GM12892 (cell line): ENCODE measurements at places on chromosomes 11 and 22.

- DNase-seq = no peak
Measured at GRCh38 chr22:41870786-41871185, 37.9 kb downstream of the SREBF2 start.

DNA sequence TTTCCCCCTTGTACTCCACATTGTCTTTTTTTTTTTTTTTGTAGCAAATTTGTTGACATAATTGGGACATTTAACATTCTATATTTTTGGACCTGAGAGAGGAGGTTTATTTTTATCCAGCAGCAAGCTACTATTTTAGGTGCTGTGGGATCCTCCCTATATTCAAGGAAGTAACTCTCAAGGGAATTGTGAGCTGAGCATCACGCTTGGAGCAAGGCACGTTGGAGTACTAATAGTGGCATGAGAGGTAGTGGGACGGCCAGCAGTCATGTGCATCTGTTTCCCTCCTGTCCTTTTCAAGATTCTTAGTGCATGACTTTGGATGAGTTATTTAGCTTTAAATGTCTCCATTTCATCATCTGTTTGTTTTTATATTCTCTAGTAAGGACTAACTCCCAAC lies 52.3 kb downstream of the EXT2 start:
- DNase-seq = no peak

DNA sequence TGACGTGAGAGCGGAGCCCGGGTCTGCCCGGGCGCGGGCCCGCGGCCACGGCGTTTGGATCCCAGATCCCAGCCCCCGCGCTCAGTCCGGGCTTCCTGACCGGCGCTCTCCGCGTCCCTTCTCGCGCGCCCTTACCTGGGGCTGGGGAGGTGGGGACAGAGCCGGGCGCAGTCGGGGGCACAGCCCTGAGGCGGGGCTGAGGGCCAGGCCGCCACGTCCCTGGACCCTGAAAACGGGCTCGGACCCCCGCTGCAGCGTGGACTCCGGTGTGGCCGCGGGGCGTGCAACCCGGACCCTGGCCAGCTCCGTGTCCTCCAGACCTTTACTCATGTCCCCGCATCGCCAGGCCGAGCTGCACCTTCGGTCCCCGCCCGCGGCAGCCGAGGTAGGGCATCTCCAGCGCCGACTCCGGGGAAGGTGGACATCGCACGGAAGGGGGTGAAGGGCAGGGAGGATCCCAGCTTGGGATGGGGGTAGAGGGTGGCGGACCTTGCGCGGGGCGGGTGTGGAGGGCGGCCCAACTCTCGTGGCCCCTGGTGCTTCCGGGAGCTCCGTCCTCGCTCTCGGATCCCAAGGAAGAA lies 9.9 kb upstream of the AIFM3 start:
- DNase-seq = no peak

DNA sequence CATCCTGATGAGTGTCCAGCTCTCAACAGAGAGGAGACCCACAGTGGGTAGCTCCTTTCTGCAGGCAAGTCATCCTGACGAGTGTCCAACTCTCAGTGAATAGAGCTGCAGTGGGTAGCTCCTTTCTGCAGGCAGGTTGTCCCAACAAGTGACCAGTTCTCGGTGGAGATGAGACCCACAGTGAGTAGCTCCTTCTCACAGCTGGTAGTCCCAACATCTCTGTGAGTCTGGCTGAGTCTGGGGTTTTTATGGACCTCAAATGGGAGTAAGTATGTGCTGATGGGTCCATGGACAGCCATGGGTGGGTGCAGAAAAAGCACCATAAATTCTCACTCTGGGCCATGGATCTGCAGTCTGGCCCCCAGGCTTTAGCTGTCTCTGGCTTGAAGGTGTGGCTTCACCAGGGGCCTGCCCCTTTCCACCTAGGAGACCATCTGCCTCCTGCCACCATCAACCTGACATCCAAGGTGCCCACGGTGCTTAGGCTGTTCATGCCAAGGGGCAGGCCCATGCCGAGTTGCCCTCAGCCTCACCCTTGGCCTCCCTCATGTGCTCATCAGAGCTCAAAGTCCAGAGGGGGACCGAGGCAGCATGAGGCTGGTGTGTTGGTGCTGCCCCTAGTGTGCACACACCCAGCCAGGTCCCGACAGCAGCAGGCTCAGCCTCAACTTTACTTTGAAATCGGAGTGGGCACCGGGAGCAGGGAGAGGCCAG lies 15.3 kb downstream of the NPAT start:
- no peak for DNase-seq

- no peak for DNase-seq
Measured at GRCh38 chr11:8357505-8357888, 93.8 kb upstream of the LMO1 start.

GRCh38 chr11:11411401-11411985 lies 58.4 kb upstream of the CSNK2A3 start:
- no peak for DNase-seq

DNA sequence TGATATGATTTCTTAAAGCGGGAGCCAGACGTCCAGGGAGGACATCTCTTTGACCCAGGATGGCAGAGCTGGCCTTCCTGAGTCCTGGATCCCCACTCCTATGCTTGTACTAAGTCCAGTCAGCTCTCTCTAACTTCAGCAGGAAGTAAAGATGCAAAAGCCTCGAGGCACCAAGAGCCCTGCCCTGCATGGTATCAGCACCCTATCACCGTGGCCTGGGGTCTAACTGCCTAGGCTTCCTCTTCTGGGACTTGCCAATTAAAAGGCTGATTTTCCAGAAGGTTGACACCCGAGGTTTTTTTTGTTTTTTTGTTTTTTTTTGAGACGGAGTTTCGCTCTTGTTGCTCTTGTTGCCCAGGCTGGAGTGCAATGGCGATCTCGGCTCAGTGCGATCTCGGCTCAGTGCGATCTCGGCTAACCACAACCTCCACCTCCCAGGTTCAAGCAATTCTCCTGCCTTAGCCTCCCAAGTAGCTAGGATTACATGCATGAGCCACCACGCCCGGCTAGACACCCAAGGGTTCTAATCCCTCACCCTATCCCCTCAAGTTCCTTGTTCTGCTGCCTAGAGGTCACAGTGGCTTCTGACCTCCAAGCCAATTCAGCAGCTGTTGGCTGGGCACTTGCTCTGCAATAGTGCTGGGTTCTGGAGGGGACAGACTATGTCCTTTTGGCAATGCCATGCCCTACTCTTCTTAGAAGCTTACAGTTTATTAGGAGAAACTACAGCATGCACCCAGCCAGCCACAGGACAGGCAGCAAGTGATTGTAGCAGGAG lies 50.6 kb upstream of the FTH1 start:
- no peak for DNase-seq

DNA sequence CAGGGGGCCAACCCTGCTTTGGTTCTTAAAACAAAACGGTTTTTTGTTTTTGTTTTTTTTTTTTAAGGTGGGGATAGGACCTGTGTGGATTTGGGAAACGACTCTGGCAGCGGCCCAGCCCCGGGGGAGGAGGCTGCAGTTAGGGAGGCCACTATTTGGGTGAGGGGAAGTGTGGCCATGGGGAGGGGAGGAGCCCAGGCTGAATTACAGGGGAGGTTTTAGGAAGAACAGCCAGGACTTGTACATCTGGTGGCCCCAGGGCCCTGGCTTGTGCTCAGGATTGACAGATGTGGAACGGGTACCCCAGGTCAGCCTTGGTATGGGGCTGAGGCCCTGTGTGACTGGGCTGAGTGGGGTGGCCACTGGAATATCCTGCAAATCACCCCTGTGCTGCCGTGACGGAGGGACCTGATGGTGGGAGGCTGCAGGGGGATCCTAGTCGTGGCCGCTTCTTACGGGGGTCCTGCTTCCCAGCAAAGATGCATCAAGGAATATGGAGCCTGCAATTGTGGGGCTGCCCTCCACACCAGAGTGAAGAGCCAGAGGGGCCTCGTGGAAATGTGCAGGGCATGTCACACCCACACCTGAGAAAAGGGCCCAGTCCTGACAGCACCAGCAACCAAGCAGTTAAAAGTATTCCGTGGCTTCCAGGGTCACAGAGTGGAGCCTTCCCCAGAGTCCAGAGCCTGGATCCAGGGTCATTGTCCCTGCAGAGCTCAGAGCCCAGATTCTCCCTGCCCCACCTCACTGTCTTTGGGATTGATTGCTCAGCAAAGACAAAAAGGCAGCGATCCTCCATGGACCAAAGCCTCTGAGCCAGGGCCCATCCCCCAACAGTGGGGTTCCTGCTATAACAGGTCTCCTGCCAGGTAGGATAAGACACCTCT lies 55.2 kb upstream of the WNT7B start:
- DNase-seq = no peak

- peak; percentile 73 for DNase-seq
Measured at GRCh38 chr11:64146036-64146955, 19.6 kb downstream of the MACROD1 start.

DNA sequence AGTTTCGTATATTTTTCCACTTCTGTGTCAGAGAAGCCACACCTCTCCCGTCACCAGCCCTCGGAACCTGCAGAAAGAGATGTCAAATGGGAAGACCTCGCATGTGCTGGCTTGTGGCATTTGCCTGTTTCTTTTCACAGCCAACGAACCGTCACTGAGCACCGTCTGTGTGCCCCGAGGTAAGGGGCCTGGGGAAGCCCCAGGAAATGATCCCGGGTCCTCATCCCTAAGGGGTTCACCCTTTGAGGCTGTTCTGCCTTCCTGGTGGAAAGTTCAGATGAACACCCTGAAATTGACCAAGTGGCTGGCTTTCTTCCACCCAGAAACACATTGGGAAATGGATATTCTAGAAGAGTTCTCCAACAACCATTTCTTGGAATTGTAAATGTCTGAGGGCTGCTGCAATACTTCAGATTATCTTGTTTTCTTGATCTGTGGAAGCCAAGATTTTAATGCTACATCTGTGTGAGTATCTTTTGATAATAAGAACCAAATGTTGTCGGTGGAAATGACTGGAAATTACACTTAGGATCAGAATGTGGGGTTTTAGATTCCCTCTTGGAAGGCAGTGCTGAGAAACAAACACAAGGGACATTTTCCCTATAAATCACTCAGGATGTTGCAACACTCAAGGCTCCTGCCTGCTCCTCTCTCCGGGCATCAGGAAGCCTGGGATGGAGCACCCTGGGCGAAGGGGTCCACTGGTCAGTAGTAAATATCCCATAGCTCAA lies 37.6 kb downstream of the RIBC2 start:
- DNase-seq = no peak

DNA sequence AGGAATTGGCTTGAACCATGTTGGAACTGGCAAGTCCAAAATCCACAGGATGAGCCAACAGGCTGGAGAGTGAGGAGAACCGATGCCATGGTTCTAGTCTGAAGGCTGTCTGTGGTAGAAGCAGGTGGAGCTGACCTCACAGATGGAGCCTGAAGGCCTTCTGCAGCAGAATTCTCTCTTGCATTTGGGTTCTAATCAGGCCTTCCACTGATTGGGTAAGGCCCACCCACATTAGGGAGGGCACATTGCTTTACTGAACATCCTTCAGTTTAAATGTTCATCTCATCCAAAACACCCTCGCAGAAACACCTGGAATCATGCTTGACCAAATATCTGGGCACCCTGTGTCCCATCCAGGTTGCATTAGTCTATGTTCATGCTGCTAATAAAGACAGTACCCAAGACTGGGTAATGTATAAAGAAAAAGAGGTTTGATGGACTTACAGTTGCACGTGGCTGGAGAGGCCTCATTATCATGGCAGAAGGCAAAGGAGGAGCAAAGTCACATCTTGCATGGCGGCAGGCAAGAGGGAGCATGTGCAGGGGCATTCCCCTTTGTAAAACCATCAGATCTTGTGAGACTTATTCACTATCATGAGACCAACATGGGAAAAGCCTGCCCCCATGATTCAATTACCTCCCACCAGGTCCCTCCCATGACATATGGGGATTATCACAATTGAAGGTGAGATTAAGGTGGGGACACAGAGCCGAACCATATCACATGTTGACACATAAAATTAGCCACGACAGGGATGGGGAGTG lies 15.9 kb downstream of the SMIM38 start:
- DNase-seq = no peak

- no peak for DNase-seq
Measured at GRCh38 chr11:57001674-57002401, 13.1 kb downstream of the OR5AK2 start.

- DNase-seq = no peak
Measured at GRCh38 chr11:111297696-111298095, 650 bp upstream of the POU2AF3 start.

DNA sequence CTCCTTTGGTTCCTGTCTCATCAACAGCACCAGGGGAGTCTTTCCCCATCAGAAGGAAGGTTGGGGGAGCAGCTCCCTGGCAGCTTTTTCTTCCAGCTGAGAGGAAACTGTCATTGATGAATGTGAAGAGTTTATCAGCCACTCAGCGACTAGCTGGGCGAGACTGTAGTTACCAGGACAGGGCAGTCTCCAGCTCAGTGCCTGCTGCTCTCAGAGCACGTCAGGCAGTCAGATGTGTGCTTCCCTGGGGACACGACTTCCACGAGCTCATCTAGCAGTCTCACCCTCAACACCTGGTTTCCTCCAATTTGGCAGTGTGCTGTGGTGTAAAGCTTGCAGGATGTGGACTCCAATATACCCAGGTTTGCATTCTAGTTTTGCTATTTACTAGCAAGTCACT lies 12.5 kb upstream of the C1QTNF4 start:
- DNase-seq = no peak

DNA sequence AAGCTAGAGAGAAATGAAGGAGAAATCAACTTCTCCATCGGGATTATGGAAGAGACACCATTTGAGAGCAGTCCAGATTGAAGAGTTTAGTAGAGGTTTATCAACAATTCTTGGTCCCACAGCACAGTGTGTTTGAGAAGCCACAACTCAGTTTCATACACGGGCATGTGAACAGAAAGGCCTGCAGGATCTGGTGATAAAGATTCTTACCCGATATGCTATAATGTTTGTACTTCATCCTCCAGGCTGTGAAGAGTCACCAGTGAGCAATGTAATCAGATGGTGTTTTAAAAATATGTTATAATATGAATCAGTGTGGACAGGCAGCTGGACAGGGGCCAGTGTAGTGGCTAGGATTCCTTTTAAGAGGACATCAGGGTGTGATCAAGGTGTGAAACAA lies 29.7 kb upstream of the VWA5A start:
- DNase-seq = no peak

- no peak for DNase-seq
Measured at GRCh38 chr11:70064008-70064725, 13.9 kb upstream of the ANO1 start.

DNA sequence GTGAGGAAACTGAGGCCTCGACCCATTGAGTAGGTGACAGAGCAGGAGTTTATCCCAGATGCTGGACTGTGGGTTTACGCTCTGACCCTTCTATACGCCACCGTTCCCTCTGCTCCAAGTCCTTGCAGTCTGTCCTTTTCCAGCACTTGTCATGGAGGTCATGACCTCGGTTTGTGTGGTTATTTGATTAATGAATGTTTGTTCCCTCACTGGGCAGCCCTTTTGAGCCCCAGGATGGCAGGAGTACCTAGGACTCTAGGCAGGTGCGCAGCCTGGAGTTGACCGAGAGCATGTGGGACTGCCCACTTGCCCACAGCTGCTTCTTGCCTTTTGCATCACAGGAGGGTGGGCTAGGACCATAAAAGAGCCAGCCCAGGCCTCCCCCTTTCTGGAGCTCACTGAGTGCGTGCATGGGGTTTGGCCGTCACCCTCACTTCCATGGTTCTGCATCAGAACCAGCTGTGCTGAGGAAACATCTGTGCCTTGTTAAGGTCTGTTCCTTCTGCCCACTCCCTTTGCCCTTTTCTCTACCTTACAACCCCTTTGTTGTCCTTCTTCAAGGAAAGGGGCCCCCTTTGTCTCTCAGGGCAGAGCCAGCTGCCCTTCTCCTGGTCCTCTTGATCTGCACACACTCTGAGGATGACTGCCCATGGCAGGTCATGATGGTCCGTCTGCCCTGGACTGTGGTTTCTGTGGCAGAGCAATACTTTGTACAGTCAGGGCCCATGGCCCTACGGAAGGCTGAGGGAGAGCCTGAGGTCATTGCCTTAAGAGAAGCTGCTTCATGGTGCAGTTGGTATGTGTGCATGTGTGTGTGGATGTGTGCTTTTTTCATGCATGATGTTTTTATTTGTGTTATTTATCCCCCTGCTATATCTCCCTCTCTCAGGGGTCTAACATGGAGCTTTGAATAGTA lies 38.2 kb downstream of the BMAL1 start:
- no peak for DNase-seq
